ENCODE measurements at places on chromosomes 11 and 22. TPM values are rescaled to one million over a fixed set of nuclear protein-coding genes. Genes with fewer than 3 reads are reported as not detected.
A peak's percentile ranks its signal among the peaks of the same experiment; 100 is the strongest.

The TEX12 gene
- 2.3 TPM for total RNA-seq

DNA sequence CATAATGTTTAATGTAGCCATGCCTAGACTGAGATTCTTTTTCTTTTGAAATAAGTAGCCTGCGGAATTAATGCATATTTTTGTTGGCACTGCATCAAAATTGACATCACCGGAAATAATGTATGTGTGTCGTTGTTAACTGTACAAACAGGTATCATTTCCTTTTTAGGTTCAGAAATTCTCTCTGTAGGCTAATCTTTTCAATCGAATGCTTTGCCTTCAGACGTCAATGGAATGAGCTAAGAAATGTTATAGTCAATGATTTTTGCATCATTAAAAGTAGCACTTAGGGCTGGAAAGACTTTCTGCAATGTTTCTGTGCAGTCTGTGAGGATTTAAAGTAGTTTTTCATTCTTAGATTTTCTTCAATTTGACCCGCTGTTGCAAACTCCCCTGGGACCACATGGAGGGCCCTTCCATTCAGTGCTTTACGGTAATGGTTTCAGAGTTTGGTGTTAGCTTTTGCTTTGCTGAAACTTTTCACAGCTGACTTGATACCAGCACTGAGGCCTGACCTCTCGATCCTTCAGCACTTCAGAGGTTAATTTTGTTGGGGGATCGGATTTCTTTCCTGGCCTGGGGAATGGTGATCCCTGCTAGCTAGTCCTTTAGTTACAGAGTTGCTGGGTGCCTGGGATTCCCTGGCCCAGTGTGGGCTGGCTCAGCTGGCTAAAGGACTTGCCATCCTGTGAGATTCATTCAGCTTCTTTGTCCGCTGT lies 137.8 kb downstream of the DBX1 start:
- DNase-seq: peak; percentile 78

GRCh38 chr11:102582140-102582539 lies 43.0 kb downstream of the MMP20 start:
- DNase-seq: no peak

- DNase-seq: no peak
These were observed 75.1 kb downstream of the BUD13 start for GRCh38 chr11:116697639-116698038.

DNA sequence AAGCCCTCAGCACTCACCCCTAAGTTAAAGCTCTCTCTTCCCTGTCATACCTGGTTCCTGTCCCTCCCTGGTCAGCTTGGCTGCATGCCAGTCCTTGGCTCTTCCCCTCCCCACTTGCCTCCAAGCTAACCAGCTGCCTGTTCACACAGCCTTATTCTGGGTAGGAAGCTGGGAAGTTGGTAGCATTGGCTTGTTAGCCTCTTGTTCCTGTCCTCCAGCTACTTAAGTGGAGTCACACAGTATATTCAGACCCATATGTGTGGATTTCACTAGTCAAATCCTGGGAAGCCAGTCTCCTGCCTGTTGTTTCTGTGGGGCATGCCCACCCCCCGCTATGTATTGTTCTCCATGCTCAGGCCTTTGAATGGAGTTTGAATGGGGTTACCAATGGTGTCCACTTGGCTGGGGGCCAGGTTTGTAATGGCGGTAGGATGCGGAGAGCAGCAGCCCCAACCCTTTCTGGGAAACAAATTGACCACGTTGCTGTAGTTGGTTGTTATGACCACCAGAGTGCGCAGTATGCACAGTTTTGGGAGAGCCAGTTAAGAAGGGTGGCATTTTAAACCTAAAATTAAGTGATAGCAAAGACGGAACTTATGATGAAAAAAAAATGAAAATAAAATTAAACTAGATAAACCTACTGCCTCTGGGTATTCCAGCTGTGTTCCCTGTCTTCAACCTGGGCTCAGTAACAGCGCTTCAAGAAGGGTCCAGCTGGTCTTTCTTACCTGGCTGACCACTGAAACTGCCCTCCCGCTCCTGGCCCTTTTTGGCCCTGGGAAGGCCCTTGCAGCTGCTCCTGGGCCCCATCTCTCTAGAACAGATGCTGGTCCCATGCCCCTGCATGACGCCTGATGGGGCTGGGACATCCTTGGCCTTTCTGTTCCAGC lies 10.7 kb upstream of the RPS3 start:
- peak; percentile 86 for DNase-seq

DNA sequence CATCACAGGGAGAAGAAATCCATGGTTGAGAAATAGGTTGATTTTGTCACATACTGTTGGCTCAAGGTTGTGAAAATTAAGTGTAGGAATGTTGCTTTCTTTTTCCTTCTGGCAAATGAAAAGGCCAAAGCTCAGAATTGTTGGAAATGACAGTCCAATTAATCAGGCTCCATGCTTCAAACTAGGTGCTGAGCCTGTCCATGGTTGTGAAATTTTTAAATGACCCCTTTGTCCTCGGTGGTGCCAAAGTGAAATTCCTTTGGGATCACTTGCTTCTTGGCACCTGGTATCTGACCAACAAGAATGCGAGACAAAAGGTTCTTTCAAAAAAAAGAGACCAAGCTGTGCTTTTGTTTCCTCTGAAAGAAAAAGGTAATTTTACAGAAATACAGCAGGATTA lies 451.9 kb downstream of the ETS1 start:
- peak; percentile 33 for DNase-seq
